ENCODE measurements at places on chromosomes 5 and 9. TPM values are rescaled to one million over a fixed set of nuclear protein-coding genes. Genes with fewer than 3 reads are reported as not detected.
A peak's percentile ranks its signal among the peaks of the same experiment; 100 is the strongest.

GRCh38 chr5:134143944-134144941, 29.8 kb downstream of the TCF7 start:
- peaks cover 7% of the 10 kb centered on the region for H3K4me1 ChIP-seq
- no peaks in the 10 kb centered on the region for H3K27me3 ChIP-seq
- peaks cover 67% of the 10 kb centered on the region for H3K36me3 ChIP-seq

- no peaks in the 10 kb centered on the region for H3K27me3 ChIP-seq
- no peaks in the 10 kb centered on the region for H3K4me1 ChIP-seq
- H3K4me3 ChIP-seq, result no peak overlapping the region
- no peak for DNase-seq
Measured at GRCh38 chr9:115691693-115692092, 461.9 kb upstream of the PAPPA start.

DNA sequence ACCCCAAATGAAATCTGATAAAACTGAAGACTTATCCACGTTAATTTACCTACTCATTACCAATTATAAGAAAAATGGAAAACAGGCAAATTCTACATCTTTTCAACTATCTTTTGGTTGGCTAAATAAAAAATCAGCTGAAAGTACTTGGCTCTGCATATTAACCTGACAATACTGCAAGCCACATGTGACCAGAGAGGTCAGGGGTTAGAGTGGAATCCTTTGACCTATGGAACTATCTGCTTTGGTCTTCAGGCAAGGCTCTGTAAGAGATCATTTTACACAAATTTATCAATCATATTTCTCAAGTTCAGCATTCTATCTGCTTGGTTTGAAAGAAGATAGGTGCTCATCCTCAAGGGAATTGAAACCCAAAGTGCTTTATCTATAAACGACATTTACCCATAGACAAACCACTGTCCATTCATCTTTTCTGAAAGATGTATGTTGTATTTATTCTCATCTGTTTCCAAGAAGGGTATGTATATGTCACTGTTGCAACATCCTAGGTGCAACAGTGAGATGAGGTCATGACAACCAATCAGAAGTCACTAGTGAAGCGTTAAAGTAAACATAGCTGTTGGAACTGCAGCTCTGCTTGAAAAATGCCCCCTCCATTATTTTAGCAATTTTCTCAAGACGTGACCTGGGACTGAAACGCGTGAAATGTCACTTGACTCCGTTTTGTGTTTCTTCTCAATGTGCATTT, 144.9 kb upstream of the POU5F2 start:
- DNase-seq, result no peak
- no peaks in the 10 kb centered on the region for H3K4me1 ChIP-seq
- no peak overlapping the region for H3K27ac ChIP-seq
- H3K4me3 ChIP-seq, result no peak overlapping the region

DNA sequence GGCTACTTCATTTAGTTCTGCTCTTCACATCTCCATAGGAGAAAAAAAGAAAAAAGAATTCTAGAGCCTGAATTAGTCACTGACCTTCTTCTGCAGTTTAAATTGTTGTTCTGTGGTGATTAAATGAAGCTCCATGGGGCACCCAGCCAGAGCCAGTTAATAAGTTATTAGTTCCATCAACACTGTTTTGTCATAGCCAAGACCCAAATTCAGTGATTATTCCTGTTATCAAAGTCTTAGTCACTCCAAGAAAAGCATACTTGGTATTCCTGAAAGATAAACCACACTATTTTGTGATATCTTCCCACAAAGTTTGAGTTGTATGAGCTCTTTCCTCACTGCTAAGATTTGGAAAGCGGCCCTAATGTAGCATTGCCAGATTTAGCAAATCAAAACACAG, 134.8 kb upstream of the RGMB start:
- DNase-seq, result peak; percentile 16
- H3K27ac ChIP-seq, result no peak overlapping the region
- H3K4me1 ChIP-seq, result no peaks in the 10 kb centered on the region
- H3K36me3 ChIP-seq, result no peaks in the 10 kb centered on the region

GRCh38 chr5:83169571-83170337, 92.4 kb downstream of the XRCC4 start:
- no peak overlapping the region for H3K4me3 ChIP-seq
- H3K27me3 ChIP-seq, result no peaks in the 10 kb centered on the region
- no peak overlapping the region for H3K27ac ChIP-seq
- H3K36me3 ChIP-seq, result no peaks in the 10 kb centered on the region
- H3K4me1 ChIP-seq, result no peaks in the 10 kb centered on the region

DNA sequence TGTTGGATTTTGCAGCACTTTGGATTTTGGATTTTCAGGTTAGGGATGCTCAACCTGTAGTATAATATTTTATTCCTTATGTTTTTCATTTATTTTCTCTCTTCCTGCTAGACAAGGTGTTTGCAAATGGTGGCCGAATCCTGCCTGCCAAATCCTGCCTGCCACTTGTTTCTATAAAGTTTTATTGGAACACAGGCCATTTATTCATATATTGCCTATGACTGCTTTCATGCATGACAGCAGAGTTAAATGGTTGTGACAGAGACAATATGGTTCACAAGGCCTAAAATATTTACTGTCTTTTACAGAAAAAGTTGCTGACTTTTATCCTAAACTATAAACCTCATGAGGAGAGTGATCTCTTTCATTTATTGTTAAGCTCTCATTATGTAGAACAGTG, 72.7 kb downstream of the DENND4C start:
- peaks cover 7% of the 10 kb centered on the region for H3K36me3 ChIP-seq
- H3K27me3 ChIP-seq, result no peaks in the 10 kb centered on the region
- no peak overlapping the region for H3K4me3 ChIP-seq
- no peak for DNase-seq

- H3K27ac ChIP-seq, result peak overlapping the region; percentile 99
- DNase-seq, result peak; percentile 97
- no peaks in the 10 kb centered on the region for H3K36me3 ChIP-seq
- no peaks in the 10 kb centered on the region for H3K27me3 ChIP-seq
Measured at GRCh38 chr5:65925601-65926275, 637 bp upstream of the ERBIN start.

GRCh38 chr5:81820863-81821262, 70.0 kb upstream of the SSBP2 start:
- peak; percentile 45 for DNase-seq
- no peaks in the 10 kb centered on the region for H3K36me3 ChIP-seq
- H3K4me3 ChIP-seq, result no peak overlapping the region
- H3K4me1 ChIP-seq, result peaks cover 5% of the 10 kb centered on the region

GRCh38 chr5:172533058-172533398, 78.7 kb upstream of the SH3PXD2B start:
- peaks cover 44% of the 10 kb centered on the region for H3K4me1 ChIP-seq
- H3K27ac ChIP-seq, result no peak overlapping the region
- no peaks in the 10 kb centered on the region for H3K36me3 ChIP-seq
- no peak for DNase-seq
- no peaks in the 10 kb centered on the region for H3K27me3 ChIP-seq

- DNase-seq, result no peak
- no peaks in the 10 kb centered on the region for H3K27me3 ChIP-seq
- H3K4me3 ChIP-seq, result no peak overlapping the region
- no peaks in the 10 kb centered on the region for H3K4me1 ChIP-seq
- H3K36me3 ChIP-seq, result no peaks in the 10 kb centered on the region
Measured at GRCh38 chr5:108878756-108879155, 131.1 kb downstream of the FER start.

DNA sequence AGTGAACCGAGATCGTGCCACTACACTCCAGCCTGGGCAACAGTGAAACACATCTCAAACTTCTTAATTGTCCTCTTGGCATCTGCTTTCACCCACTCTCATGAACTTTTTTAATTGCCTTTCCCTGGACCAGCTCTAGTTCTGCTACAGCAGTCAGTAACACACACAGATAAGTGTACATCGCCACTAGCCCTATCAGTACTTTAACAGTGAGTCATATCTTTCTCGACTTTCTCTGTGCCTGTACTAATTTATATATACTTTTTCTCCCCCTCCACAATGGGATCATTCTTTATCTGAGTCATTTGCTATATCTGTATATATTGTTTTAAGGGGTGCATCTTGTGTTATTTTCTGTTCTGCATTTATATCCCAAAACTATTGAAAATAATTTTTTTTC, 6.7 kb downstream of the CDC37L1 start:
- H3K27ac ChIP-seq, result no peak overlapping the region
- H3K27me3 ChIP-seq, result no peaks in the 10 kb centered on the region
- H3K4me1 ChIP-seq, result peaks cover 3% of the 10 kb centered on the region
- no peak overlapping the region for H3K4me3 ChIP-seq
- no peak for DNase-seq
- H3K36me3 ChIP-seq, result peaks cover 17% of the 10 kb centered on the region

GRCh38 chr5:132214491-132214890, 13.2 kb downstream of the P4HA2 start:
- peaks cover 53% of the 10 kb centered on the region for H3K4me1 ChIP-seq
- H3K4me3 ChIP-seq, result no peak overlapping the region
- no peak for DNase-seq
- H3K36me3 ChIP-seq, result peaks cover 65% of the 10 kb centered on the region

GRCh38 chr9:84499969-84500582, 159.5 kb upstream of the SLC28A3 start:
- H3K27ac ChIP-seq, result no peak overlapping the region
- H3K27me3 ChIP-seq, result no peaks in the 10 kb centered on the region
- no peaks in the 10 kb centered on the region for H3K36me3 ChIP-seq
- no peak overlapping the region for H3K4me3 ChIP-seq
- no peak for DNase-seq
- no peaks in the 10 kb centered on the region for H3K4me1 ChIP-seq

GRCh38 chr5:72480841-72481240, 26.4 kb downstream of the ZNF366 start:
- no peak for DNase-seq
- H3K27ac ChIP-seq, result no peak overlapping the region
- H3K36me3 ChIP-seq, result no peaks in the 10 kb centered on the region

DNA sequence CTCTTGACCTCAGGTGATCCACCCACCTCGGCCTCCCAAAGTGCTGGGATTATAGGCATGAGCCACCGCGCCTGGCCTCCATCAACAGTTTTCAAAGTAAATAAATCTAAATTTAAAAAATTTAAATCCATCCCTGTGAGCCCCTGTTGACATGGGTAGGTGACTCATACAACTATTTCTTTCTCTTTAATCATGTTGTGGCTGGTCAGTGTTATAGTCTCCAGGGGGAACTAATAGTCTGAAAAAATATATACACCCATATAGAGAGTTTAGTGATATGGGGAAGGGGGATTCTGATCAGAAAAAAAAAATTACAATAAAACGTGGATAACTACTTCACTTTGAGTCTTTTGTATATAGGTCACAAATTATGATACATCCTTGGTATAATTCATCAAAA, 159.2 kb downstream of the ZNF608 start:
- H3K27ac ChIP-seq, result no peak overlapping the region
- no peaks in the 10 kb centered on the region for H3K36me3 ChIP-seq
- no peak for DNase-seq
- no peak overlapping the region for H3K4me3 ChIP-seq
- H3K4me1 ChIP-seq, result no peaks in the 10 kb centered on the region

DNA sequence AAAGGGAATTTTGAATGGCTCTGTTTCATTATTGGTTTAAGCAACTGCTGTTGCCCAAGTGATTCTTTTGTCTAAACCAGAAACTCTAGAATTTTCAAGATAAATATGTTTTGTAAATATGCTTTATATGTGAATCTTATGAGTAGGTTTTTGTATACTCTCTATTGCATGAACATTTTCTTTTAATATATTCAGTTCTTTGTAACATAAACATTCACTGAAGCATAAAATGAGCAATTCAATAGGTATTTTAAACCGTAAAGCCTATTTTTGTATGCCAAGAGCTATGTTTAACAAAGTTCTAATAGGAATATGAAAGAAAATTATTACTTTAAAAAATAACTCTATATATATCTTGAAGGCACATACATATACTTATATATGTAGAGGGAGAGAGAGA, 293.1 kb downstream of the PSAT1 start:
- no peaks in the 10 kb centered on the region for H3K4me1 ChIP-seq
- H3K4me3 ChIP-seq, result no peak overlapping the region
- H3K36me3 ChIP-seq, result no peaks in the 10 kb centered on the region
- no peaks in the 10 kb centered on the region for H3K27me3 ChIP-seq
- DNase-seq, result no peak

- H3K4me3 ChIP-seq, result no peak overlapping the region
- no peaks in the 10 kb centered on the region for H3K27me3 ChIP-seq
- no peaks in the 10 kb centered on the region for H3K36me3 ChIP-seq
- H3K4me1 ChIP-seq, result no peaks in the 10 kb centered on the region
Measured at GRCh38 chr5:23571059-23571458, 63.6 kb downstream of the PRDM9 start.

- peaks cover 5% of the 10 kb centered on the region for H3K4me1 ChIP-seq
- no peak overlapping the region for H3K4me3 ChIP-seq
- H3K27me3 ChIP-seq, result no peaks in the 10 kb centered on the region
- no peak for DNase-seq
- no peak overlapping the region for H3K27ac ChIP-seq
- H3K36me3 ChIP-seq, result no peaks in the 10 kb centered on the region
Measured at GRCh38 chr5:38743562-38743961, 102.2 kb upstream of the OSMR start.

- H3K27me3 ChIP-seq, result peaks cover 14% of the 10 kb centered on the region
- no peak for DNase-seq
- no peaks in the 10 kb centered on the region for H3K36me3 ChIP-seq
- no peak overlapping the region for H3K27ac ChIP-seq
- H3K4me3 ChIP-seq, result no peak overlapping the region
- H3K4me1 ChIP-seq, result no peaks in the 10 kb centered on the region
Measured at GRCh38 chr9:36913393-36914211, 120.5 kb downstream of the PAX5 start.

DNA sequence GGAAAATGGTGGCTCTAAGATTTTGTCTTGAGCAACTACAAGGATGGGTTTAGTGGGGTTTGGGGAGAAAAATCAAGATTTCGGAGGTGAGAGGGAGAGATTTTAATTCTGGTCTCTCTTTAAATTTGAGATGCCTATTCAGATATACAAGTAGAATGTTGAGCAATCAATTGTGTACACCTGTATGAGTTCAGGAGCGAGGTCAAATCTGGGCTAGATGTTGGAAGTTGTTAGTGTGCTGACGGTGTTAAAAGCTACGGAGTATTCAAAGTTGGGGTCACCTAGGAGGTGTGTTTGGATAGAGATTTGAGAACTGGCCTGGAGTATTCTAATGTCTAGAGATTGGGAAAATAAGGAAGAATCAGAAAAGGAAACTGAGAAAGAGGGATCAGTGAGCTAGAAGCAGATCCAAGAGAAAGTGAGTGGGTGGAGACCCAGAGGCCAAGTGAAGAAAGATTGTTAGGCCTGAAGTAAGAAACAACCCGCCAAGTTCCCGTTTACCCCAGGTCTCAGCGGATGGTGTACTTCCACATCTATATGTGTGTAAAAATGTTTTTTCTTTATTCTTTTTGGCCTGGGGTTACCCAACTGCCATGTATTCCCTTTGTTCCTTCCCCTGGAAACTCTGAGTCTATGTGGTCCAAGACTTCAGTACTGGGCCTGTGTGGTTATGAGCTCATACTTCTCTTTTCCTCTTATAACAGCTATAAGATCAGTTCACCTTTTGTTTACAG, 11.9 kb upstream of the ARHGAP26 start:
- DNase-seq, result peak; percentile 64
- H3K36me3 ChIP-seq, result no peaks in the 10 kb centered on the region
- no peak overlapping the region for H3K4me3 ChIP-seq

TNC gene
- 28.4 TPM for total RNA-seq

QRFP gene
- not detected for total RNA-seq

MOB3B gene
- 1.4 TPM for total RNA-seq

GRPEL2 gene
- total RNA-seq, result 14.1 TPM

IL9 gene
- total RNA-seq, result not detected

ACOT12 gene
- total RNA-seq, result 0.18 TPM

BAAT gene
- 0.66 TPM for total RNA-seq

FIBCD1 gene
- not detected for total RNA-seq

Measured in muscle of leg (tissue), 16 donors.